ENCODE measurements at places on chromosomes 2 and 18.

DNA sequence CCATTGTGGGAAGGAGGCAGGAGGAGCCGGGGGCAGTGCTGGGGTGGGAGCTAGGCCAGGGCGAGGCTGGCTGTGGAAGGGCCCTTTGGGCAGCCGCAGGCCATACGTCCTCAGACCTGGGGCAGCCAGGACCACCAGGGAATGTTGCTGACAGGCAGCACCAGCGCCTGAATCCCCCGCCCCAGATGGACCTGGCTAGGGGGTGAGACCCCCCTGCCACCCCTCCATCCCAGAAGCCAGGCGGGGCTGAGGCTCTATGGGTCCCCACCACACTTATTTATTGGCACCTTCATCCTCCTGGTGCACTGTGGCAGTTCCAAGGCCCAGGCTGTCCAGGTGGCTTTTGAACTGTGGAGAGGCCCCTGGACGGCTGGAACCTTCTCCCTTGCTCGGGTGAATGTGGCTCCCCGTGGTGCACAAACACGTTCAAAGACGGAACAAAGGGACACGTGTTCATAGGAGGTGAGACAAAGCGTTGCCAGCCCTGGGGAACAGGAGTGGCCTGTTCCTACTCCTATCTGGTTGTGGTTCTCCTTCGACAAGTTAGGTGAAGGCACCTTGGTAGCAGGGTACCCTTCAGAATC is 35.1 kb downstream of the RAMP1 start:
- no peak for DNase-seq

GRCh38 chr18:8611916-8612576 is 2.8 kb downstream of the RAB12 start:
- no peak for DNase-seq

GRCh38 chr2:161547130-161547529 is 77.1 kb upstream of the SLC4A10 start:
- DNase-seq, result no peak

DNA sequence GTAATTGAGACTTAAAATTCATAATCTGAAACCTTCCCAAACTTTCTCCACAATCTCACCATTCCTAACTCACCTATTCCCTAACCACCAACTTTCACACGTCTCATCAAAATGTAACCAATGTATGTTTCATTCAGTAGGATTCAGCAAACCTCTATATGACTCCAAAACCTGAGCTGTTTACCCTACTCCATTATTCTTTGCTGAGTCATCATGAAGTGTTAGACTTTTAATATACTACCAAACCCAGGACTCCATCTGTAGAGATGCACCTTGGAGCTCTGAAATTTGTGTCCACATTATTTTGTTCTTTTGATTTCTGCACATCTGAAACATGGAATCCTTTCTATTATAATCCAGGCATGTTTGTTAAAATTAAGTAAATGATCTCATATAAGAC is 727.0 kb upstream of the PIK3C3 start:
- no peak for DNase-seq

DNA sequence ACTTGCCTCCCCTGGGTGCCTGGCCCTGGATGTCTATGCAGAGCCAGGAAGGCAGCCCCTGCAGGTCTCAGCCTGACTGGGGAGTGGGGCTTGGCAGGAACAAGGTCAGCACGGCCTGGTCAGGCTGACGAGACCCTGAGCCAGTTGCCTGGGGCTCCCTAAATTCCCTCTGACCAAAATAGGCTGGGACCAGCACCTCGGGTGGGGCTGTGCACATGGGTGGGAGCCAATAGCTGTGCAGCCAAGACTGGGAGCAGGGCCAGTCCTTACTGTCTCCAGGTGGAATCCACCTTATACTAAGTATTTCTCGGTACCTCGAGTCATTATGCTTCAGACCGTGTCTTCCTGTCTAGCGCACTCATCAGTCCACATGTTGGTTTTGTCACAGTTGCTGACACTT is 11.4 kb upstream of the IL1R2 start:
- no peak for DNase-seq

DNA sequence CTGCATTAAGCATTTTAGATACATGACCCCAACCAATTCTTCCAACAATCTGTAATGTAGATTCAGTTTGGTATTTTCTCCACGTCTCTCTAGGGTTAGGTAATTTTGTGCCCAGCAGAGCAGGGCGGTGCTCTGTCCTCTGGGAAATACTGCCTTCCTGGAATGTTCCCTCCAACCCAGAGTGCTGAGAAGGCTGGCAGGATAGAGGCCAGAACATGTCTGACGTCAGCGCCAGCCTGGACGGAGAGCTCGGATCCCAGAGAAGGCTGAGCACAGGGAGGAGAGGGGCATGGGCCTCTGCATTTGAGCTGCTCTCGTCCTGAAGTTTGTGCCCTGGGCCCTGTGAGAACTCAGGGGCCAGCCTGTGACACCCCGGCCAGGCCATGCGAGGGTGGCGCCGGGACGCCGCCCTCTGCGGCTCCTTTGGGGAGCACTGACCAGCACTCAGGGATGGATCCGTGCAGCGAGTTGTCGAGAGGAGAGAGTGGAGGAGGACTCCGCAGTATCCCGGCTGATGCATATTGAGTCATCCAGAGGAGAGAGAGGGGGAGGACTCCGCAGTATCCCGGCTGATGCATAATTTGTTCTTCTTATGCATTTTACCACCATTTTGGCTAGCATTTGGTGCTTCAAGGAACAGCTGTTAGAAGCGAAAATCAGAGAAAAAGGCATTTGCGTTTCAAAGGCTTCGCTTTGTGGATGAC is 80.0 kb upstream of the PXDN start:
- no peak for DNase-seq

- DNase-seq, result no peak
Observed at GRCh38 chr18:47903809-47904208, 26.6 kb downstream of the SMAD2 start.

DNA sequence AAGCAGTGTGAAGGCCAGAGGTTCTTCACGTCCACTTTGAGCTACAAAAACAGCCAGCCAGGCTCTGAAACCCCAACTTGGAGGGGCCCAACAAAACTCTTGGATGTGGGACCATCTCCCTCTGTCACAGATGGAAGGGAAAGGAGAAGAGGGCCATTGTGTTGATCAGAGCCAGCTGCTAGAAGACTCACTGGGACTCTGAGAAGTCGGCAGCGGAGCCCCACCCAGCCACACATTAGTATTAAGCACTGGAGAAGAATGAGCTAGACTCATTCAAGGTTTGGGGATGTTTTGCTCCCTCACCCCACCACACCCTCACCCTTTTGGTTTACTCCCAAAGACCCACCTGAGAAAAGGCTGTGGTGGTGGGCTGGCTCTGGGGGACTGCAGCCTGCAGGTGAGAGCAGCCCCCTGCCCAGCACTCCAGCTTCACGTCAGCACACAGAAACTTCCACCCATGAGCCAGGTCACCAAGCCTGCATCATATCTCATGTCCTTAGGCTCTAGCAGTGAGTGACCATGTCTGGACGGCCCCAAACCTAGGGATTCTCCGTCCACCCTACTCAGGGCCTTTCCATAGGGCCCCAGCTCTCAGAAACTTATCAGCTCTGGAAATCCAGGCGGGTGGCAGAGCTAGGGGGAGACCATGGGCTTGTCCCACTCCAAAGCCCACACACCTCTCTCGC is 12.6 kb downstream of the TEX51 start:
- DNase-seq, result no peak

- no peak for DNase-seq
Observed at GRCh38 chr2:211930331-211930730, 608.3 kb downstream of the ERBB4 start.

- DNase-seq, result no peak
Observed at GRCh38 chr2:176997074-176997791, 215.4 kb upstream of the HNRNPA3 start.
